ENCODE measurements at places on chromosomes 6 and 20.

DNA sequence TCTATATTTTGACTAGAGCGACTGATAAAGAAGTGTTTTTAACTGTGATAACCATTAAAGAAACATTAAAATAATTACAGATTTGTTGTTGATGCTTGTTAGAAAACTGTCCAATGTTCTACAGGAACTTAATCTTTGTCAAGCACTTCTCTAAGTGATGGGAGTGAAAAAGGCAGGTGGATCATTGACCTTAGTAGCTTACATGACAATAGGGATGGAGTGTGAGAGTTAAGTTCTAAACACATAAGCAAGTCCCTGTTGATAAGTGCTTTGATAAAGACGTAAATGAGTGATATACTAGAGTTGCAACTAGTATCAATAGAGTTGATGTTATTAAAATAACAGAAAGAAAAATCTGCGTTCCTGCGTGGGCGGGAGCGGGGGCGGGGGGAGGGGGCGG, 931.5 kb upstream of the EPHA7 start:
- DNase-seq, result no peak

- DNase-seq, result no peak
Observed at GRCh38 chr6:168789699-168790098, 348.7 kb downstream of the SMOC2 start.

DNA sequence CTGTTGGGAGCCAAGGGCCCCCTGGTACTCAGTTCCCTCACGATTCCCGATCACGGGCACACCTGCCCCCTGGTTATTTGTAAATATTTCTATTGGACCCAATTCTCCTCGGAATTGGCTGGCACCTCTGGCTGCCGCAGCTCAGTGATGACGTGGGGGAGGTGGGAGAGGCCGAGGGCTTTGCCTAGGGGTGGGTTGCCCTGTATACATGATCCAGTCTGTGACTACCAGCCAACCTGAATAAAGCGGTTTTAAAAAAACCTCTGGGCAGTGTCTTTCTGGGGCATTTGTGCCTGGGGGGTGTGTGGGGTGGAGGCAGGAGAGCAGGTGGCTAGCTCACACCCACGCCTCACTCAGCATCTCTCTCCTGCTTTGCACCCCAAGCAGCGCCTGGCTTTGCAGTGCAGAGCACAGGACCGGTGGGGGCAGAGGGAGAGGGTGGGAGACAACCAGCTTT, 42.2 kb downstream of the VSTM2L start:
- DNase-seq, result no peak

GRCh38 chr6:158002249-158002950, 20.7 kb downstream of the SYNJ2 start:
- DNase-seq, result no peak

- no peak for DNase-seq
Observed at GRCh38 chr6:116313101-116313776, 33.5 kb upstream of the TSPYL1 start.

- no peak for DNase-seq
Observed at GRCh38 chr6:99341862-99342455, 7.5 kb downstream of the FAXC start.

DNA sequence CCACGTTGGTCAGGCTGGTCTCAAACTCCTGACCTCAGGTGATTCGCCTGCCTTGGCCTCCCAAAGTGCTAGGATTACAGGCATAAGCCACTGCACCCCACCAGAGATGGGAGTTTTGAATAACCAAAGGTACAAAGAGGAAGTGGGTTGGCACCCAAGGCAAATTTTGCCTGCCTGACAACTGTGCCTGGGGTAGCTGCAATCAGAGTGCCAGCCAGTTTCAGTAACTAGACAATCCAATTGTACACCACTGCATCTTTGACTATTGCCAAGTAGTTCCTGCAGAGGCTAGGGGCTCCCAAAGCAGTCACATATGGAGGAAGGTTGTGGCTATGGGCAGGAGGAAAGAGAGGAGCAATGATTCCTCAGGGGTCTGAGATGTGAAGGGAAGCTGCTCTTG, 16.6 kb downstream of the ZC3H12D start:
- no peak for DNase-seq

- no peak for DNase-seq
Observed at GRCh38 chr20:44761423-44761822, 15.8 kb downstream of the KCNK15 start.
